Dermis blood vessel endothelial cell (primary cell): ENCODE measurements at places on chromosomes 4 and X. TPM values are rescaled to one million over a fixed set of nuclear protein-coding genes. Genes with fewer than 3 reads are reported as not detected.
A peak's percentile ranks its signal among the peaks of the same experiment; 100 is the strongest.

DNA sequence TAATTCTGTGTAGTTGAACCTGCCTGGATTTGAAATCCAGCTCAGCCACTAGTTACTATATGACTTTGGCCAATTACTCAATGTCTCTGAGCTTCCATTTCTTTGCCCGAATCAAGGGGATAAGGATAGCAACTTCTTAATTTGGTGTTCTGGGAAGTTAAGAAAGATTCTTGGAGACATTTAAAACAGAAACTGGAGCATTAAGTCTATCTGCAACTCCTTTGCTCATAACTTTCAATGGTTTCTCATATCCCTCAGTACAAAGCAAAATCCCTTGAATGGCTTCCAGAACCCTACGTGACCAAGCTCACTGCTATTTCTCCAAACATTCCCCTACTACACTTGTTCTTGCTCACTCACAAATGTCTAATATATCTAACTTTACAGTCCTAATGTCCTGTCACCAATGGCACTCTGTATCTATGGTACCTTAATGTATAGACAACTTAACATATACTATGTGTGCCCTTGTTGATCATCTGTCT lies 849.1 kb upstream of the SLIT2 start:
- DNase-seq: no peak

GRCh38 chrX:1393871-1394615 lies 2.1 kb upstream of the SLC25A6 start:
- DNase-seq: no peak

GRCh38 chr4:165382640-165383039 lies 3.8 kb downstream of the CPE start:
- no peak for DNase-seq

ESX1 gene
- not detected in 2 replicates for total RNA-seq

CEP44 gene
- 12.4 and 13.8 TPM in 2 replicates for total RNA-seq

GRCh38 chr4:30495251-30495650 lies 224.9 kb upstream of the PCDH7 start:
- no peak for DNase-seq

- no peak for DNase-seq
Observed at GRCh38 chr4:95857761-95858160, 17.9 kb downstream of the PDHA2 start.

NR3C2 gene
- total RNA-seq: 9.9 and 12.2 TPM in 2 replicates

GPR50 gene
- total RNA-seq: not detected in 2 replicates

GRCh38 chr4:187085339-187085738 lies 361.7 kb upstream of the FAT1 start:
- no peak for DNase-seq

DNA sequence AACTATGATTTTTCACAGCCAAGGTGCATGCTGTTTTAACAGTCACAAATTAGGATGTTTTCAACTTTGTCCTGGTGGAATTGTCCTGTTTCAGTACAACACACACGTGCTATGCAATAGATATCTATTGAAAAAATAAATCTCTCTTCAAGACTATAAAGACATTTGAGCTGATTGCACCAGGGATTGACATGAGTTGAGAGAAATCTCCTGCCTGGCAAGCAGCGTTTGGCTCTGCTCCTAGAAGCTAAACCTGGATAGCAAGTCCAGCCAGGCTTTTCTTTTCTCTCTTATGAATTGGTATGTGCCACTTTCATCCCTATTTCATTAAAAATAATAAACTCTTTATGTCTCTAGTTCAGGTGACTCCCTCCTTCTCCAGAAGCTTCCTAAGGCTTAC lies 16.6 kb upstream of the NPNT start:
- DNase-seq: no peak

DNA sequence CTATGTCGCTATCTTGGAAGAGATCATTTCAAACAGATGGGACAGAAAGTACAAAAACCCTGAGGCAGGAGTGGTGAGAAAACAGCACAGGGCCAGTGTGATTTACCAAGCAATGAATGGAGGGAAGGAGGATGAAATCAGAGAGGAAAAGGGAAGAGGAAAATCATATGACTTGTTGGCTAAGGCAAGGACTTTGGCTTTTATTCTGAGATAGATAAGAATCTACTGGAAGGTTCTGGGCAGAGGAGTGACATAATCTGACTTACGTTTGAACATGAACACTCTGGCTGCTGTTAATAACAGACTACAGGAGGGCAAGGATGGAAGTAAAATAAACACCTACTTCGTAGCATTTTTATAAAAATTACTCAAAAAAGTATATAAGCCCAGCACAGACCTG lies 207.8 kb upstream of the SLC7A11 start:
- DNase-seq: peak; percentile 32

MRPL1 gene
- total RNA-seq: 33.2 and 40.5 TPM in 2 replicates

SEPSECS gene
- total RNA-seq: 10.2 and 10.6 TPM in 2 replicates

GRCh38 chr4:108043526-108043925 lies 53.8 kb downstream of the HADH start:
- DNase-seq: no peak

DNA sequence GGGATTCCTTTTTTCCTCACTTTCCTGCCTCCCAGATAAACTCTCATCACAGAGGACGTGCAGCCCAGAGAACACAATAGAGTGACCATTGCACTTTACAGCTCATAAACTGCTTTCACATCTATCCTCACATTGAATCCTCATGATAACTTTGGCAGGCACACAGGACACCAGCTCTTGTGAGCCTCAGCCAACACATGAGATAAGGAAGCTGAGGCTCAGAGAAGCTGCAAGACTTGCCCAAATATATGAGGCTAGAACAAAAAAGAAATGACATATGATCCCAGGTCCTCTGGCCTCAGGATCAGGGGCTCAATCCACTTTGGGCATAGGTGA lies 85.0 kb upstream of the CPEB2 start:
- no peak for DNase-seq

DNA sequence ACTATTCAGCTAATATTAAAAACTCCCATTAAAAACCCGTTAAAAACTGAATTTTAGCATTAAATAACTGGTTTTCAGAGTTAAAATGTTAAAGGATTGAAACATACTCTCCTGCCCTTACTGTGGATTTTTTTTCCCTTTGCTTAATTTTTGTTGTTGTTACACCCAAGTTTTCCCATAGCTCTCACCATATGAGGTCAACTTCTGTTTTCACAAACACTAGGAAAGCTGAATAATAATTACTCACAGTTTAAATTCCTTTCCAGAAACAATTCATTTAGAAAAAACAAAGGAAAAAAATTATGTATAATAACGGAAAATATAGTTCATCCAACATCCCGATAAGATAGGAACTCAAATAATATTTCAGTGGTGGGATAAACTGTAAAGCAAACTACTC lies 129.0 kb downstream of the PPP3CA start:
- peak; percentile 71 for DNase-seq

GRCh38 chr4:154807042-154807630 lies 26.1 kb downstream of the RBM46 start:
- peak; percentile 55 for DNase-seq

DNA sequence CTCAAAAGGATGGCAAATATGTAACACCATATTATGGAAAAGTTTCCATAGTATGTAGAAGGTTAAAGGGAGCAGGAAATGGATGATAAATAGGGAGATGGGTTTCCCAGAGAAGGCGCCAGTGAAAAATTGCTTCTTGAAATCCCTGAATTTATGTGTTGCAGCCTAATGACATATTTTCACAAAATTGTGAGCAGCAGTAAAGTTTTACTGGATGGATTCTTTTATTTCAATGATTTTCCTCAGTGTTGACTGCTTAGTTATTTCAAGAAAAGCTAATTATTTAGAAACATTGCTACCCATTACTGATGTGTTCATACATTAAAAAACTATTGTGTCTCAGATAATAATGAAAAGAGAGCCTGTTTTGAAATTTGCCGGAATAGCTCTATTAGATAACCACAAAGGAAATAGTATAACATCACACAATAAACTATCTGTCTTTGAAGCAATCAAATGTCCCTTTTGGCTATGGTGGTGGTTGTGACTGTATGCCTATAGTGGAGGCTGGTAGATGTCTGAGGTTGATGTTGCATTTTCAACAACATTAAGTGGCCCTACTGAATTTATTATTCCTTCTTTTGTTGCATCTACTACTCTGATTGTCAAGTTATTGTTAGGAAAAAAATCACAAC lies 169.9 kb upstream of the HAND2 start:
- DNase-seq: no peak

DNA sequence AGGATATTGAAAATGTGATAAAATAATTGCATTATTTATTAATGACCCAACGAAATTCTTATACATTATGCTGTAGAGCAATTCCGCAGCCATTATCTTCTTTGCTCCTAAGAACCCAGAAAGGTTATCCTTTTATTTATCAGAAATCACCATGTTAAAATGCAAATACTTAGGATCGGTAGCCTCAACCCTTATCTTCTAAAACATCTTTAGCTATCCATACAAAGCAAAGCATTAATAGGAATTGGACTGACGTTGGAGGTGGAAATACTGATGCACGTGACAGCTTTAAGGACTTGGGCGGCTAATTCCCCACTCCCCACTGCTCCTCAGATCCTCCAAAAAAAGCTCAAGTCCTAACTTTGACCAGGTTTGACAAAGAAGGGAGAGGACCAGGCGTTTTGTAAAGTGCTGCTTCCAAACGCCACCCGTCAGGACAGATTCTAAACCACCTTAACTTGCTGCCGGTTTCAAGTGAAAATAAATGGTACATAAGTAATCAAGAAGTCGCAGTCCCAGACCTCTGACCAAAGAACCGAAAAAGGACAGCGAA lies 539 bp upstream of the SPCS3 start:
- DNase-seq: peak; percentile 48

SUPT20HL1 gene
- total RNA-seq: not detected in 2 replicates

- peak; percentile 86 for DNase-seq
Observed at GRCh38 chr4:176792326-176793059, at the start of gene VEGFC. VEGFC (minus strand) TSS chr4:176792922; CDS start chr4:176792311, 611 bp downstream.

- peak; percentile 67 for DNase-seq
Observed at GRCh38 chr4:113781439-113782040, 20.0 kb upstream of the CAMK2D start.

DNA sequence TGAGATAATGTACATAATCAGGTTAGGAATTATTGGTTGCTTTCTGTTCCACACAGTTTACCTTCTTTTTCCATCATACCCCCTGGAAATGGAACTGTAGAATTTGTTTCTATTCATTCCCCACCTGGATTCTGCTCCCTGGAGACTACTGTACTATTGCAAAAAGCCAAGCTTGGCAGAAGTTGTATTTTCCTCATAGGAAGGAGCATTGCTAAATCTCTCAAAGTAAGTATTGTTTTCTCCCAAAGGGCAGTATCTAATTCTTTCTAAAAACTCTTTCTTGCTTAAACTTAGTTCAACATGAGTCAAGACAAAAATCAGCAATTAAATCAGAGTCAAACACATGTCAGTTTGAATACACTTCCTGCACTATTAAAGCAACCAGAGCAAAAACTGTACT lies 136.2 kb downstream of the CDS1 start:
- DNase-seq: no peak

DNA sequence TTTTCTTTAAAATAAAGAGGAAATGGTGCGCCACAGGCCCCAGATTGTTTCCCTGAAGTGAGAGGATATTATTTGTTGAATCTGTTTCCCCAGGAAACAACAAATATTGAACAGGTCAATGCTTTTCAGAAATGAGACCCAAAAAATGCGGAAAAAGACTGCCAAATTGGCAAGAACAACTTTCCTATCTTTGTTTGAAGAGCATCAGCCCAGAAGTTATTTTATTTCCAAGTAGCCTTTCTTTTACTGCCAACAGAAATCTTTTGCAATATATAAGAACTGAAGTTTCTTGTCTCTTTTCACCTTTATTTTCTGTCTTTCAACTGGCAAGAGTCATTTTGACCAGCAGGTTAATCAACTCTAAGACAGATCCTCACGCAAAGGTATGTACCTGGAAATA lies at the start of gene SMR3A:
TSS of gene SMR3A (plus strand) at position 301 of the 400 bp plus-strand sequence. CDS start 1,356 bp downstream, outside the sequence.
- DNase-seq: no peak

DNA sequence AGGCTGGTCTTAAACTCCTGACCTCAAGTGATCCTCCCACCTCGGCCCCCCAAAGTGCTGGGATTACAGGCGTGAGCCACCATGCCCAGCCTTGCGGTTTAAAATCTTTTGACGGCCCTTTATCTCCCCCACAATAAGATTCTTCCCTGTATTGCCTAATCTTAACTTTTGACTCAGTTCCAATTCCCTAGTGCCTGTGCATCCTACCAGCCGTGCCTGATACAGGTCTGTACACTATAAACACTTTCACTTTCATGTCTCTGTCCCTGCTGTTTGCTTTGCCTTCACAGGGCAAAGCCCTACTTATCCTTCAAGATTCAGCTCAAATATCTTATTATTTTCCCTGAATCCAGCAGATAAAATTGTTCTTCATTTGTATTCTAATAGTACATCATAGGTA lies 74.6 kb downstream of the WDR44 start:
- peak; percentile 28 for DNase-seq

JAKMIP1 gene
- not detected in 2 replicates for total RNA-seq

GPM6B gene
- 0.14 and 0.17 TPM in 2 replicates for total RNA-seq

DNA sequence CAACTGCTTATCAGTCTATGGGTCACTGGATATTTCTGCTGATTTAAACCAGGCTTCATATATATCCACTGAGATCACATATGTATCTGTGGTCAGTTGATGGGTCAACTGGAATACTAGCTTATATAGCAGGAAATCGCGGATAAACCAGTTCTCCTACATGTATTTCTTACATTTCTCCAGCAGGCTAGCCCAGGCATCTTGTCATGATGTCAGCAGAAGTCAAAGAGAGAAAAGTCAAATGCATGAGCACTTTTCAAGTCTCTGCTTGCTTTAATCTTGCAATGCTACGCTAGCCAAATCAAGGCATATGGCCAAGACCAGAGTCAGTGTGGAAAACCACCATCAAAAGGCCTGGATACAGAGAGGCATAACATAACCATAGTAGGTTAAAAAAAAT lies 1008.8 kb upstream of the DIAPH2 start:
- no peak for DNase-seq

GAB3 gene
- 12.1 and 14.1 TPM in 2 replicates for total RNA-seq

DNA sequence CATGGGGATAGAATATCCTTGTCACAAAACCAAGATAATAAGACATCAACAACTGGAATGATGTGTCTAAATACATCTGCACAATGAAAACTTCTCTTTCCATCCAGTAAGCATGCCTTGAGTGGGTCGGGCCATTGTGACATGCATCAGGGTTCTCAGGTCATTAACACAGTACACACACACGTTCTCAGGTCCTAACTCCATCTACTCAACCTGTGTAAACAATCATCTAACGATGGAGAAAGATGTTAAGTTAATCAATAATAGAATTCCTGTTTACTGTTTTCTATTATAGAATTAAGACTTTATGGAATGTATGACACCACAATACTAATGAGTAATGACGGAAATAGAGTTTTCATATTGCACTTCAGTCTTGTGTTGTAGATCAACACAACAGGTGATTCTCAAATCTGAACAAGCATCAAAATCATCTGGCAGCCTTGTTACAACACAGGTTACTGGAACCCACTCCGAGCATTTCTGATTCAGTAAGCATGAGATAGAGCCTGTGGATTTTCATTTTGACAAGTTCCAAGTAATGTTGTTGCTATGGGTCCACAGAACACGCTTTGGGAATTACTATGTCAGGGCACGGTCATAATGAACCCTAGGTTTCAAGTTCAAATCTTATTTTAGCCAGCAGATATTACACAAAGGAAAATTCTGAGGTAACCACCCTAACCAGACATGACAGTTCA lies 315.8 kb upstream of the TEX13C start:
- no peak for DNase-seq

DNA sequence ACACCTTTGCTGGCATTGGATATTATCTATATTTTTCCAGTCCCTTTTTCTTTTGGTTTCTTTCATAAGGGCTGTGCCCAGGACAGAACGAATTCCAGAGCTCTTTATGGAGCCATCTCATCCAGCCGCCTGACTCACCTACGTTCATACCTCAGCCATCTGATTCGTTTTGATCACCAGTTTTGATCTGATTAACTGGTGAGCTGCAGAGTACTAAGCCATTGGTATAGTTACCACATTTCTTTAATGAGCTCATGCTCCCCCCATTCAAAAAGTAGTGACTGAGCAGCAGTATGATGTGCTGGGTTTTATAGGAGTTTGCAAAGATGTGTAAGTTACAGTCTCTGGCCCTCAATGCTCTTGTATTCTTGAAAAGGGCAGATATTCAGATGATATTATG lies 43.0 kb upstream of the CDKN2AIP start:
- no peak for DNase-seq
